Activated T-helper 2 cell treated with anti-CD3 and anti-CD28 coated beads, Interferon-gamma antibody, Interleukin-2, Interleukin-4, amounts not matched to agents 10 μg/mL and 5 μg/mL and 100 μg/mL, durations not matched to agents 14 hours and 24 hours and 36 hours (primary cell): ENCODE measurements at places on chromosomes 11 and 22.

DNA sequence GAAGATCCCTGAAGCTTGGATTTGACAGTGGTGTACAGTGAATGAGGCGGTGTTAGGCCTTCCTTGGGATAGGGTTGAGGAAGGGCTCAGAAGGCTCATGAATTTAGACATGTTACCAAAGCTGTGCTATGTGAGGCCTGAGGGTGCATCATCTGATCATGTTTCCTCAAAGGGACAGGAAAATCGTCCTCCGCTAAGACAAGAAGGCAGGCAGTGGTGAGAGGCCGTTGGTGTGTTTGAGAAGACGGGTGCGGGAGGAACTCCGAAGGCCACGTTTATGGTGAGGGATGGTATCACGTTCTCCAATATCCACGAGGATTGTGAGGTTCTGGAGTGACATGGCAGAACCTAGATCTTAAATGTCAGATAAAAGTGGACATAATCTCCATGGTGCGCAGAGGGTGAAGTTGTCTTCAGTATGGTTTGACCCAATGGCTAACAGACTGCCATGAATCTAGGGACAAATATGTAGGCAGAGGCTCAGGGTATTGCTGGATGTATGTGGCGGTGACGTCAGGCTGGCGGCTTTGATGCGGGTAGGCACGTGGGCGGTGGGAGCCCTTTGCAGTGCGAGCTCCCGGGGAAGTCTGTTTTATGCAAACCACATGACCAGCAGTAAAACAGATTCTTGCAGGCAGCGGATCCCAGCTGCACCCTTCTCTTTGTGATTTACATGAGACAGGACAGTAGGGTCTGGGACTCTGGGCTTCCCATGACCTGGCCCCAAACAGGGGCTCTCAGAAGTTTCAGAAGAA lies 242.3 kb upstream of the B3GAT1 start:
- no peak for DNase-seq

DNA sequence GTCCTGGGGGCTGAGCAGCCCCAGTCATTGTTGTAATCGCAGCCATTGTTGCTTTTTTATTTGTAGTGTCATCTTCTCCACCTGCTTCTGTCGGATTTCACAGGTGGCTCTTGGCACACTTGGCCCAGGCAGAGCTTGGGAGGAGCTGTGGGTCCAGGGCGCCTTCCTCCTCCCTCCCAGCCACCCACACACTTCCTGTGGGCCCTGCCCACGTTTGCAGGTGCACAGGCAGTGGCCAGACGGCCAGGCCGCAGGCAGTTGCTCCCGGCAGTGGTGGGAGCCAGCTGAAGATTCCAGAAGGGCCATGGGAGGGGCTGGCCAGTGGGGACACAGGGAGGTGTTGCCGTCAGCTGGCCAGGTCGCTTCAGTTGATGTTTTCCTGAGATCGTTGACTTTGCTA lies 1191.9 kb downstream of the BRD1 start:
- DNase-seq: no peak

GRCh38 chr22:46147471-46148267 lies 2.7 kb upstream of the PPARA start:
- DNase-seq: no peak

- DNase-seq: no peak
Observed at GRCh38 chr22:30212363-30212995, 34.1 kb downstream of the LIF start.

DNA sequence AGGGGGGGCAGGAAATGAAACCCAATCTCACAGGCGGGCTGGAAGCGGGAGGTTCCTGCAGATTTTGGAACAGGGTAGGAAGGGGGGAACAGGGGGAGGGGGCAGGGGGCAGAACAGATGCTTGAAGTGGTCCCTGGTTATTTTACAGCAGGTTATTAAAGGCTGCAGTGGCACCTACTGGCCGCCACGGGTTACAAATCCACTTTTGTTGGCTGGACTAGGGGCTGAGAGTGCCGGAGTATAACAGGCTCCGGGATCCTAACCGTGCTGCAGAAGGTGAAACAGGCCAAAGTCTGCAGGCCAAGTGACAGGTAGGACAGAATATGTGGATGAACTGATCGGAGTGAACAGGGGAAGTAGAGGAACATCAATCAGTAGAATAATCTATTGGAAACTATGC lies 2.5 kb downstream of the ROBO3 start:
- no peak for DNase-seq

DNA sequence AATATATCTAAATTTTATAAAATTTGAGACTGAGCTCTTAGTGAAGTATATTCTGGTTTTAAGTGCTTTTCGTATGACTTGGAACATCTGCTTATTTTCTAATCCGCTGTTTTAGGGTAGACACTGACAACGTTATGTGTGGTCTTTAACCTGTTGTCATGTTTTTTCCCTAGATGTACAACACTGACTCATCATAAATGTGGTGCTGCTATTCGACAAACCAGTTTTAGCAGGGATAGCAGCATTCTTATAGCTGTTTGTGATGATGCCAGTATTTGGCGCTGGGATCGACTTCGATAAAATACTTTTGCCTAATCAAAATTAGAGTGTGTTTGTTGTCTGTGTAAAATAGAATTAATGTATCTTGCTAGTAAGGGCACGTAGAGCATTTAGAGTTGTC lies 23.8 kb upstream of the HIKESHI start:
- DNase-seq: no peak

- DNase-seq: no peak
Observed at GRCh38 chr22:31948002-31948401, 3.7 kb downstream of the YWHAH start.

- no peak for DNase-seq
Observed at GRCh38 chr11:22343032-22343324, 4.8 kb downstream of the SLC17A6 start.

GRCh38 chr22:24523873-24524272 lies 28.7 kb downstream of the UPB1 start:
- no peak for DNase-seq

DNA sequence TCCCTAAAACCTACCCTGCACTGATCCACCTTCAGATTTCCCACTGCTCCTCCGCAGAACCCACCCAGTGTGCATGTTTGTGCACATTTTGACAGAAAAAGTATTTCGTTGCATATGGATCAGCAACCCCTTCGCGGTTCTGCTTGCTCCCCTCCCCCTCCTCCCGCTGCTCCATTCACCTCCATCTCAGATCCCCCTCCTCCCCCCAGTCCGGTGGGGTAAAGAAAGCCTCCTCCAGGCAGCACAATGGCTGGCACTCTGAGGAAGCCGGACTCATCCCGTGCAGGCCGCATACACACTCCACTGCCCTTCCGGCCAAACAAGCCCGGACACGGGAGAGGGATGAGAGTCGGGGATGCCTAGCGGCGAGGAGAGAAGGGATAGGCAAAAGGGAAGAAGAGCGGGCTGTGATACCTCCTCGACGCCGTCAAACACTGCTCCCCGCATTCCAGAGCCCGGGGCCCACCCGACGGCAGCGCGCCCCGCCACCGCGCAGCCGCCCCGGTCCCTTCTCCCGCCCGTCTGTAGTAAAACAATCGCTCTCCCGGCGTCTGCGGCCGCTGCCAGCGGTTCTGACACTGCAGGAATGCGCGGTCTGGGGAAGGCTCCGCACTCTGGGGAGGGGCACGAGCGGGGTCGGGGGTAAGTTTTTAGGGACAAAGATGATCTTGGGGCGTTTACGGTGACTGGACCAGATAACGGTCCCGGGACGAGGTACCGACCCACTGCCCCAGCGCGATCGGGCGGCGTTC lies 915 bp downstream of the FEZ1 start:
- no peak for DNase-seq

GRCh38 chr11:83070731-83071566 lies 748 bp downstream of the RAB30 start:
- peak; percentile 20 for DNase-seq
